ENCODE measurements at places on chromosomes 2 and 18. TPM values are rescaled to one million over a fixed set of nuclear protein-coding genes. Genes with fewer than 3 reads are reported as not detected.

Gene SP140
- 241 TPM for total RNA-seq

Gene MC2R
- total RNA-seq: not detected

Gene UGT1A5
- not detected for total RNA-seq

Gene NETO1
- total RNA-seq: not detected

Gene HOXD13
- not detected for total RNA-seq

Gene MARCHF4
- total RNA-seq: not detected

Gene MAT2A
- total RNA-seq: 481 TPM

Gene REG1A
- total RNA-seq: not detected

Gene SERTAD2
- 24.6 TPM for total RNA-seq

Gene ANTXR1
- total RNA-seq: 0.09 TPM

Gene PLA2R1
- total RNA-seq: not detected

Gene GPBAR1
- 0.68 TPM for total RNA-seq

Gene SPATA3
- not detected for total RNA-seq

Gene KANSL3
- total RNA-seq: 46.5 TPM

Gene SERPINB4
- not detected for total RNA-seq

Gene CTDP1
- total RNA-seq: 45.5 TPM

Gene CCDC68
- not detected for total RNA-seq

Gene FAM161A
- 4.5 TPM for total RNA-seq

Gene REG3A
- not detected for total RNA-seq

Gene CRYBA2
- total RNA-seq: not detected

Gene FOXD4L1
- 0.17 TPM for total RNA-seq

Gene C2orf80
- total RNA-seq: not detected

Gene NAT8
- not detected for total RNA-seq

Gene DNER
- total RNA-seq: not detected

Gene RGPD4
- not detected for total RNA-seq

Gene CDH2
- total RNA-seq: 0.07 TPM

Gene RUFY4
- total RNA-seq: 1.8 TPM

Gene SLC30A3
- total RNA-seq: 1.4 TPM

Data from activated CD4-positive, alpha-beta T cell treated with anti-CD3 and anti-CD28 coated beads, Interleukin-2, amount 10 ng/mL, durations not matched to agents 24 days and 14 days (primary cell).